GM12878 (cell line): ENCODE measurements at places on chromosomes 4 and X.

- DNase-seq = no peak
Measured at GRCh38 chr4:133151341-133151690, 2.2 kb downstream of the PCDH10 start.

- no peak for DNase-seq
Measured at GRCh38 chr4:5157791-5158770, 106.8 kb downstream of the STK32B start.

DNA sequence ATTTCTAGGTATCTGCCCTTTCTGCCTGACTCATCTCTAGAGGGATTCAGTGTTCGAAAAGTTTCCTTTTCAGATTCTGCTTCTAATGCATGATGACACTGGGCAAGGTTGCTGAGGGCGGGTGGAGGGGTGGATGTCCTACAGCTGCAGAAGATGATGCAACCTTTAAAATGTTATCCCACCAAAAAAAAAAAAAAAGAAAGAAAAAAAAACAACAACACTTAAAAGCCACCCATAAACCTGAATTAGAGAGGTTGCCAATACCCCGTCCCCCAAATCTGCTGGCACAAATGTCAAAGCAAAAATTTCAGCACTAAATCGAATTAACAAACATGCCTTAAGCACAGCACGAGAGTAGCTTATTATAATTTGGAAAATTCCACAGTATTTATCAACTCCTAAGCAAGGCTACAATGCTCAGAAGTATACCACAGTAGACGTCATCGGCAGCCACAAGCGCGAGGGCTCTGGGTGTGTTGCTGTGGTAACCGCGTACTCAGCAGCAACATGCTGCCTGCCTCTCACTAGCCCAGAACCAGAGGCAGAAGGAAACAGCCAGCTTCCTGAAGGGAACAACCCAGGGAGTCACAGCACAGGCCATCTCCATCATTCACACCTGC, 167.5 kb upstream of the MAP3K15 start:
- no peak for DNase-seq

DNA sequence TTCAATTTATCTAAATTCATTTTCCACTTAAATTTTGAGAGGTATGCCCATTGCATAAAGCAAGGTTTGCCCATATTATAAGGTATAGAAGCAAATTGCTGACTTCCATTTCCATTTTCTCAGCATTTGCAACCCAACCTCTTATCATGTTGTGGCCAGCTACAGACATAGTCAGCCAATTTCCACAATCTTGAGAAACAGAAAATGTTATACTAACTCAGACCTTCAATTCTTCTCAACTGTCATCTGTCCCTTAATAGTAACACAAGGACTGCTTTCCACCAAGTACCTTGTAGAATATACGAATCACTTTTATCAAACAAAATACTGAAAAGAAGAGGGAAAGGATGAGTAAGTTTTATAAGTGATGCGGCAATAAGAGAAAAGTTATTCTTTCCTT, 11.2 kb upstream of the GRIA3 start:
- no peak for DNase-seq

- DNase-seq = no peak
Measured at GRCh38 chr4:119498527-119498926, 130.1 kb downstream of the PDE5A start.

DNA sequence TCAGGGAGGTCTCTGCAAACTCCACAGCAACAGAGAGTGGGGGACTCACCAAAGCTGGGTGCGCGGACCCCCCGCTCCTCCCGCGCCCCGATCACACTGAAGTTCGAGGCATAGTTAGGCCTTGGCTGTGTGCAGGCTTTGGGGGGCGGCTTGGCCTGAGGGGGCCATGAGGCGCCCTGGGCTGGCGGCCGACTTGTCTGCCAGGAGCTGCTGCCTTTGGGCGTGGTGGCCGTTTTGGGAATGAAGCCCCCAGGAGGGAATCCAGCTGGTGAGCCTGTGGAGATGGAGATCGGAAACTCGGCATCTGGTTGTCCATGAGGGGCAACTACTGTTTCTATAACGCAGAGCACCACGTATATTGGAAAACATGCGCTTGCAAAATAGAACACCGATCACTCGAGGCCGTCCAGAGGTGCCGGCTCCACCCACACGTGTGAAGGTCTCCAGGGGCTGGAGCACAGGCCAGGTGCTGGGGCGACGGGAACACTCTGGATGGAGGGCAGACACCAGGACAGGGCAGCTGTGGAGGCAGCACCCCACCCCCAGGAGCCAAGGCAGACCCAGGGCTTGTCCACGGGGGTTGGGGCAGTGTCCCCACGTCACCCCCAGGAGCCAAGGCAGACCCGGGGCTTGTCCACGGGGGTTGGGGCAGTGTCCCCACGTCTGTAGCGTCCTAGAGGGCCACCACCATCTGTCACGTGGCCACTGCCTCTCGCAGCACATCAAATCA, 25.9 kb upstream of the CPLX1 start:
- DNase-seq = no peak
